ENCODE measurements at places on chromosomes 1 and 21.
A peak's percentile ranks its signal among the peaks of the same experiment; 100 is the strongest.

GRCh38 chr1:71861022-71861421, 421.3 kb downstream of the NEGR1 start:
- no peak for DNase-seq

DNA sequence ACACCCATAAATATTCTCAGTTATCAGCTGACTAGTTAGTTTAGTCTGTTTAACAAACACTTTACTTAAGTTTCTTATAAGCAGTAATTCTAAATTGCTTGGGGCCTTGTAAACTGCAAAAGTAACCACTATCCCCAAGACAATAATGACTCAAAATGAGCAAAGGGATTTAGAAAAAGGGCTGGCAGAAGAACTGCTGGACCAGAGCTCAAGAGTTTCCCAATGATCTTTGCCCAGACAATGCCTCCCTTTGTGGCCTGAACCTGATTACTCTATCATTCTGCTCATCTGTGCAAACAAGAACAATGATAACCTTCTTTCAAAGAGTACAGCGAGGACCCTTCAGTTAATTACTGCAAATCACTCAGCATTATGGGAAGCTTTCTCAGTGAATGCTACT, 123.5 kb downstream of the TIAM1 start:
- DNase-seq: no peak

GRCh38 chr1:37471345-37472231, 2.8 kb upstream of the ZC3H12A start:
- no peak for DNase-seq

DNA sequence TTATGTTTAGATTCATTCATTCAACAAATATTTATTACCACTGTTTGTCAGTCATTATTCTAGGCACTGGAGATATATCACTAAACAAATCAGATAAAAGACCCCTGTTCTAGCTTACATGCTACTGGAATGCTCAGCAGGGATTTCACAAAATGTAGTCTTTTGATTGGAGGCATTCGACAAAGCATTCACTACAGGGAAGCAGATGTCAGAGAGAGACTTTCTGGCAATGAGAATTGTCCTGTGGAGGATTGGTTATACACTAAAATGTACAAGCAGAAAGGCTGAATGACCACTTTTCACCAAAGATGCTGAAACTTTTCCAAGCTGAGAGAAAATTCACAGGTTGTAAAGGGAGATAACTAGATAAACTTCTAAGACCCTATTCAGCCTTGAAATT, 57.7 kb downstream of the SCMH1 start:
- DNase-seq: no peak

DNA sequence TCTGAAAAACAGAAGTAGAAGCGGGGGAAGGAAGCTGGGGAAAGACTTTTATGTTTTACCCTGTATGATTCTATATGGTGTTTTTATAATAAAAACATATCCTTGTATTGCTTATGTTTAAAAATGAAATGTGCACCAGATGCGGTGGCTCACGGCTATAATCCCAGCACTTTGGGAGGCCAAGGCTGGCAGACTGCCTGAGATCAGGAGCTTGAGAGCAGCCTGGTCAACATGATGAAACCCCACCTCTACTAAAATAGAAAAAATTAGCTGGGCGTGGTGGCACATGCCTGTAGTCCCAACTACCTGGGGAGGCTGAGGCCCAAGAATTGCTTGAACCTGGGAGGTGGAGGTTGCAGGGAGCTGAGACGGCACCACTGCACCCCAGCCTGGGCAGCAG, 155.4 kb downstream of the SMYD3 start:
- DNase-seq: no peak

- DNase-seq: no peak
Measured at GRCh38 chr1:116167625-116168276, 56.6 kb downstream of the MAB21L3 start.

- DNase-seq: no peak
Measured at GRCh38 chr1:47756006-47756405, 241.2 kb downstream of the TRABD2B start.

DNA sequence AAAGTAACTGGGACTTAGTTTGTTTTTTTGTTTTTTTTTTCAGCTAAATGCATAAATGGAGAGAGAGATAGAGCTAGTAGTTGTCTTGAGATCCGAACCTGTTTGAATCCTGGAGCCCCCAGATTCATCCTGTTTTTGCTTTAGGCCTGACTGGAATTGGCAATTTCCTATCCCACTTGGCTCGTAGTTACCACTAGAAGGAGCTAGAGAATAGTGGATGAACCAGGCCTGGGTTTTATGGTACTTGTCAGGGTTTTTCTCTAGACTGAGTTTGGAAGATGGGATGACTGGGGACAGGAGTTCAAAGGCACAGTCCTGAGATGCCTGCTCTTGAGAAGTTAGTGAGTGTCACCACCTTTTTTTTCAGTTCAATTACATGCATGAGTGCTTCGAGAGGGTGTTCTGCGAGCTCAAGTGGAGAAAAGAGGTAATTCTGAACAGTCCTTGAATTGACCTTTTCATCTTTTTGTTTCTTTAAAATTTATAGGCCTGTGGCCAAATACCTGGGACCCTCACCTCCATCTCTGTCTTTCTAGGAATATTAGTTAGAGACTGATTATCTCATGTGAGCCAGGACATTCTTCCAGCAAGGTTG, 23.4 kb downstream of the CELF3 start:
- no peak for DNase-seq

GRCh38 chr1:212178851-212179250, 106.4 kb upstream of the PPP2R5A start:
- DNase-seq: no peak

DNA sequence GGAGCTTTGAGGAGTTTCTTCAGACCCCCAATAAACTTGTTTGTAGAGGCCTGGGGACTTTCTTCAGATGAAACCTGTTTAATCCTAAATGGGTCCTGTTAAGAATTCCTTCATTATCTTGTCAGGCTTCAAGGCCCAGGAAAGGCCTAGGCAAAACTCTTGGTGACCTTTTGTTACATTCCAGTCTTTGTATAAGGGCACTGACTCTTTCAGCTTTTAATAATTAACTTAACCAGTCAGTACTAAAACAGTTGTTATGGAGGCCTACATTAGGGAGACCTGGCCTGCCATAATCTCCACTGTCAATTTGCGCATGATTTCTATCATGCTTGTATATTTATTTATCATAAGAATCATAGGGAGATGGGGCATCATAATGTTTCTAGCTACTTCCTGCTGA, 110.2 kb downstream of the FCRL5 start:
- no peak for DNase-seq

- no peak for DNase-seq
Measured at GRCh38 chr21:35561116-35561515, 499.2 kb downstream of the SETD4 start.

DNA sequence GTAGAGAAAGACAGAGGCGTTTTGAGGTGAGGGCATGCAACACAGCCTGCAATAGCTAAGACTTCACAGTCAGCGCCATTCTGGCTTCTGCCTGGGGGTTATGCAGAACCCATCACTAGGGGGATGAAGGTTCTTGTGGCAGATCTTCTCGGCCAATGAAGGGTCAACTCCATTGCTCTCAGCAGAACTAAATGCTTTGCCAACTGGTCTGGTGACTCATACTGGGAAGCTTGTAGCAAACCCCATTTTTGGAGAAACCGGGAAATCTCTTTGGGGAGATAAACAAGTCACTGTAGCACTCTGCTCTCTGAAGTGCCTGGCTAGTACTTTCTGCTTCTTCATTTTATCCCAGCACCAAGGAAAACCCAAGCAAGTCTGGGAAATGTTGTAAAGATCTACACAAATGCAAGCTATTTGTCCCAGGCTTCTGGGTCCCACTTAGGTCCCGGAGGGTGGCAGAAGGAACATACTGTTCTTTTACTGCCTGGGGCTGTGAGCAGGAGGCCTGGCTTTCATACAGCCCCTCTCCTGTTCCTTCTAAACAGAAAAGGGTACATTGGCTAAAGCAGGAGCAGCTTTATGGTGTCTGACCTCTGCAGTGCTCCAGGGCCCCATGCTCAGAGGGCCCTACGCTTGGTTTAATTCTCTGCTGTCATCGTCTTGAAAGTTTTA, 28.8 kb downstream of the SHISA4 start:
- peak; percentile 64 for DNase-seq

DNA sequence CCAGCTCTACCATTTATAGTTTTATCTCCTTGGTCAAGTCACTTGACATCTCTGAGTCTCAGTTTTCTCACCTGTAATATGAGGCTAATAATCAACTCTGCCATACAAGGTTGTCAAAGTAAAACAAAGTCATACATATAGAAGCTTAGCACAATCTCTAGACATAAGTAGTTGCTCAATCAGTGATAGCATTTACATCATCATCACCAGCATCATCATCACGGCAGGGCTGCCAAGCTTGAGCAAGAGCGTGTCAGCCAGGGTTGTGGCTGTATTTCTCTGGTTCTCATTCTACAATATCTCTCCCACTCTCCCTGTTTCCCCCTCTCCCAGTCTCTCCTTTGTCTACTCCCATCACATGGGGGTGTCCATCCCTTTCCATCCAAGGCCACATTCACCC, 41.7 kb upstream of the COA6 start:
- DNase-seq: no peak

GRCh38 chr1:210830034-210831028, 303.6 kb downstream of the KCNH1 start:
- no peak for DNase-seq

GRCh38 chr1:200945111-200945510, 50.4 kb downstream of the INAVA start:
- no peak for DNase-seq

- DNase-seq: no peak
Measured at GRCh38 chr1:228061411-228062084, 21.0 kb upstream of the ARF1 start.

GRCh38 chr1:64092851-64093371, 110.5 kb upstream of the UBE2U start:
- no peak for DNase-seq

- no peak for DNase-seq
Measured at GRCh38 chr21:21165063-21165645, 166.9 kb downstream of the NCAM2 start.

DNA sequence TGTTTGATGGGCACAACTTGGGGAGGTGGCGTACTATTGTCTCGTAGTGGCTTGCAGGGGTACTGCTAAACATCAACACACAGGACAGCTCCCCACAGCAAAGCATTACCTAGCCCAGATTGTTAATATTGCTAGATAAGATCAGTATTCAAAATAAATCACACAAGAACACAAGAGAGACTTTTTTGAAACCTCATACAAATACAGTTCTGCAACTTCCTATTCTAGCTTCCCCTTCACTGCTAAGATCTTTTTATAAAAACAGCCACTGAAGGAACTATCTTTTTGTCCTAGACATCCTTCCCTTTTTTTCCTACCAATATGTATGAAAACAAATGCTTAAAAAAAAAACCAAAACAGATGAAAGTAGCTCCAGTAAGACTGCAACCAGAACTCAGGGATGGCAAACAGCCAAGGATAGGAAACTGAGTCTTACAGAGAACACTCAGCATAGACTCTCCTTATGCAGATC, 137.8 kb upstream of the KRTAP19-8 start:
- DNase-seq: no peak

- DNase-seq: no peak
Measured at GRCh38 chr1:87219141-87219540, 109.5 kb upstream of the LMO4 start.

GRCh38 chr1:94672934-94673333, 131.4 kb upstream of the F3 start:
- DNase-seq: no peak

- DNase-seq: no peak
Measured at GRCh38 chr1:46396441-46397398, 2.6 kb downstream of the FAAH start.

DNA sequence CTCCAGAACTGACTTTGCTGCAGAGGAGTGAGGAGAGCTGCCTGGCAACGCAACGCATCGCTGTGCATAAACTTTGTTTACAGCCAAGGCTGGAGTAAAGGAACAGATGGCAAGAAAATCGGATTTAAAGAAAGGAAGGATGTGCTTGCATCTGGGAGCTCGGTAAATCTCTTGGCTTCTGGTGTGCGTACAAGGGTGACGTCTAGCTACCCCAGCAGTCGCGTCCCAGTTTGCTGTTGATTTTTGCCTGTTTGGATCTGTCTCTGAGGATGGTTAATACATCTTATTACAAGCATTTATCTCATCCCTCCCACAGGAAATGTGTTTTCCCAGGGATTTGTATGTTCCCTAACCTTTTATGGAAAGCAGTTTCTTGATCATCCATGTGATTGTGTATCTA, 73.3 kb upstream of the RALGPS2 start:
- DNase-seq: no peak

- no peak for DNase-seq
Measured at GRCh38 chr1:167856711-167857418, 57.1 kb downstream of the ADCY10 start.

GRCh38 chr1:203045336-203045735, 19.0 kb downstream of the PPFIA4 start:
- no peak for DNase-seq

GRCh38 chr1:10178597-10179405, 31.6 kb upstream of the KIF1B start:
- DNase-seq: no peak

GRCh38 chr1:21761052-21761451, 21.9 kb downstream of the USP48 start:
- no peak for DNase-seq

- no peak for DNase-seq
Measured at GRCh38 chr1:182357171-182357570, 34.4 kb downstream of the GLUL start.

GRCh38 chr1:62687903-62688686, at the start of gene DOCK7:
DOCK7 (minus strand) TSS chr1:62688386; CDS start chr1:62688264, 122 bp downstream.
- DNase-seq: peak; percentile 10

- DNase-seq: no peak
Measured at GRCh38 chr1:93614986-93615581, 66.6 kb downstream of the BCAR3 start.

GRCh38 chr1:44060830-44061267, 29.6 kb upstream of the SLC6A9 start:
- DNase-seq: no peak

DNA sequence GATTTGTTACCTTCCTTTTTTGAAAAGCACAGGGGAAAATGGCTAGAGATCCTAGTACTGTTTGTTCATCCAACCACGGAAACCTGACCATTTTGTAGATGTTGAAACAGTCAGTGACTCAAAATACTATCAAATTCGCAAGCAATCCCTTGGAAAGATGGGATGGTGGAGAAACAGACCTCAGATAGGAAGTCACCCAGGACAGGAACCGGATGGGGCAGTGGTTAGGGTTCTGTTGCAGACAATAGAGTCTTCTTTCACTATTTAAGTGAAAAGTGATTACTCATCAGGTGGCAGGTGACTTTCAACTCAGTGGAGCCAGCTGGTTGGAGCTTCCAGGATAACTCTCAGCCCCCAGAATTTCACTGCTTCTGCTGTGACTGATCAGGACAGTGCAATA, 17.0 kb downstream of the LHX4 start:
- no peak for DNase-seq

DNA sequence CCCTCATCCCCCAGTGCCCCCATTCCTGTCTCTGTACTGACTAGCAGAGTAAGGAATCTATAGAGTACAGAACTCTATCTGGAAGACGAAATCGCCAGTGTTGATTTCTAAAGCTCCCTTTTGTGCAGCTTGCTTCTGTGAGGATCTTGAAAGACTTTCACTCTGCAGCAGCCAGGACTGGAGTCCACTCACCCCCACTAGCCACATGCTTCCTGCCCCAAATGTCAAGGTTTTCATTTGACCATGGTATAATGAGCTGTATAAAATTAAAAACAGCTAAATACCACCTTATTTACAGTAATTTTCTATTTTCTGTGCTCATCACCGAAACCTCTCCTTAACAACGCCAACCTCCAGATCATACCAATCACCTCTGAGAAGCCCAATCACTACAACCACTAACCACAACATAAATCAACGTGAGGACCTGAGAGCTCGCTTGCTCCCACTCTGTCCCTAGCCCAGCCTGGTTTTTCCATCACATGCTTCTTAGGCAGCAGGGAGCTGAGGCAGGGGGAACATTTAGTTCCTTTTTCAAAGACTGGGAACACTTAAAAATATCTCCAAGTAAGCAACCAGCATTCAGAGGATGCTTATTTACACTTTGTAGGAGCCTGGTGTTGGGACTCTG, 56.1 kb upstream of the IRF2BP2 start:
- DNase-seq: no peak

Measured in glomerular endothelial cell (primary cell).